Stimulated activated CD4-positive, alpha-beta T cell treated with anti-CD3 and anti-CD28 coated beads, Interleukin-1b, Interleukin-23, amount 100 ng/mL, for 24 hours (primary cell): ENCODE measurements at places on chromosomes 2 and 18.

- DNase-seq = no peak
Observed at GRCh38 chr18:79200546-79201268, 131.5 kb downstream of the ATP9B start.

- DNase-seq = no peak
Observed at GRCh38 chr2:80209458-80209857, 95.1 kb downstream of the LRRTM1 start.

DNA sequence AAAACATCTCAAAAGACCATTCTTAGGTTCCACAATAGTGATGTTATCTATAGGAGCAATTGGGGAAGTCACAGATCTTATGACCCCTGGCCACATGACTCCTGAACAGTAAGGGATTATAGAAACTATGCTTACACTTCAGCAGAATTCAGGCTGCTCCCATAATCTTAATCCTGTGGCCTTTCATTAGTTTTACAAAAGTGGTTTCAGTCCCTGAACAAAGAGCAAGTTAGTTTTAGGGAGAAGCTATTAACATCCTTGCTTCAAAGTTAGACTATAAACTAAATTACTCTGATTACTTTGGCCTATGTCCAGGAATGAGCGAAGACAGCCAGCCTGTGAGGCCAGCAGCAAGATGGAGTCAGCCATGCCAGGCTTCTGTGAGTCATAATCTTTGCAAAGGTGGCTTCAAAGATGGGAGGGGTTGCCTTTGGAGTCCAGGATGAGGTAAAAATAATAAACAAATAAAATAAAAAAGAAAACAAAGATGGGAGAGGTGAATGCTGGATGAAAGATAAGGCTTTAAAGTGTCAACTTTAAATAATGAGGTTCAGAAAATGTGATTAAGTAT lies 168.7 kb upstream of the NDUFV2 start:
- DNase-seq = no peak

- no peak for DNase-seq
Observed at GRCh38 chr2:168050377-168050776, 197.0 kb downstream of the STK39 start.

- DNase-seq = no peak
Observed at GRCh38 chr2:46812361-46813019, 103.1 kb downstream of the MCFD2 start.

DNA sequence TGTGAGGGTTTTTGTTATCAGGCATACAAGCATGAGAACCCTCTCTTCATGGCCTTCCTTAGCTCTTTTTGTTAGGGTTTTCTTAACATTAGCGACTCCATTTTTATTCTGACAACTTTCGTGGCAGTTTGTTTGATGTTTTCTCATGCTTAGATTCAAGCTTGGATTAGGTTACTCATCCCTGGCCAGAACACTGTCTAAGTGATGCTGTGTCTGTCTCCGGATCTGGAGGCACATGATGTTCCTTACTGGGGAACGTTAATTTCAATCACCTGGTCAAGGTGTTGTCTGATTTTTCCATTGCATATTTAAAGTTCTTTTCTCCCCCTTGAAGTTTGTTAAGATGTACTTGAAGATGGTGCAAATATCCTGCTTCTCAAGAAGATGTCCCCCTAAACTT lies 40.7 kb downstream of the DYSF start:
- no peak for DNase-seq

DNA sequence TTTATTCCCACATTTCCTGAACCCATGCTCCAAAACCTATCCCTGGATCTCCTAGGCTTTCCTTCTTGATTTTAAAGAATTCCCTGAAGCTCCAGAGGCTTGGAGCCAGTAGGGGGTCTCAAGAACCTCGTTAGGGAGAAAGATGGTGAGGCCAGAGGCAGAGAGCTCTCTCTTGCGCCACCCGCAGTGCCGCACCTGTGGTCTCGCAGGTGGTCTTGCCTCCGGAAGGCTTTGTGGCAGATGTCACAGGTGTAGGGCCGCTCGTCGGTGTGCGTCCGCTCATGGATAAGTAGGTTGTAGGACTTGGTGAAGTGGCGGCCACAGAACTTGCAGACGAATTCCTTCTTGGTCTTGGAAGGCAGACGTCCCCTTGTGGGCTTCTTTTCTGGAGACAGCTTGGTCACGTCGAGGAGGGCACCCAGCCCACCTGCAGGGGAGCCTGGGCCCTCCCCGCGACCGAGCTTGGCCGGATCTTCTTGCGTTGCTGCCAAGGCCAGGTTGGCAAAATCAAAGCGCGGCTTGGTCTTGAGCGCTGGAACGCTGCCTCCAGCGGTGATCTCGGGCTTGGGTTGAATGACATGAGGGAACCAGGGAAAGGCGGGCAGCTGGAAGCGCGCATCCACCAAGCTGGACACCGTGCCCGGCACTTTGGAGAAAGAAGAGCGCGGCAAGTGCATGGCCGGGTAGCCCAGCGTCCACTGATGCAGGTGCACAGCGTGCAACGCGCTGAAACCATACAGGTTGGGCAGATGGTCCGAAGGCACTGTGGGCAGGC lies 5.3 kb downstream of the OSR1 start:
- no peak for DNase-seq

GRCh38 chr2:127563458-127564428 lies 28.3 kb downstream of the MYO7B start:
- no peak for DNase-seq

DNA sequence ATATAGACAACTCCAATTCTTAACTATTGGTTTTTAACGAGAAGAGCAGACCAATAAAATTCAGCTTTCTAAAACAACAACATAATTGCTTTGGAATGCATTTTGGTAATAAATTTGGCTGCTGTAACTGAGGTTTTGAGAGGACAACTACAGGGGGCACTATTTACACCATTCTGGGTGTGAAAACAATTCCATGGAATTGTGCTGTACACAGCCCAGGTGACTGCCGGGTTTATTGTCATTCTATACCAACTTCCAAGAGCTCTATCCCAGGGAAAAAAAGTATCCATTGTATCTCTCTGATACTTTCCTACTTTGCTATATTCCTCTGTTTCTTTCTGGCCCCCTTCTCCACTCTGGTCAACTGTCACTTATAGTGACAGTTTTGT lies 38.4 kb downstream of the IRS1 start:
- no peak for DNase-seq

DNA sequence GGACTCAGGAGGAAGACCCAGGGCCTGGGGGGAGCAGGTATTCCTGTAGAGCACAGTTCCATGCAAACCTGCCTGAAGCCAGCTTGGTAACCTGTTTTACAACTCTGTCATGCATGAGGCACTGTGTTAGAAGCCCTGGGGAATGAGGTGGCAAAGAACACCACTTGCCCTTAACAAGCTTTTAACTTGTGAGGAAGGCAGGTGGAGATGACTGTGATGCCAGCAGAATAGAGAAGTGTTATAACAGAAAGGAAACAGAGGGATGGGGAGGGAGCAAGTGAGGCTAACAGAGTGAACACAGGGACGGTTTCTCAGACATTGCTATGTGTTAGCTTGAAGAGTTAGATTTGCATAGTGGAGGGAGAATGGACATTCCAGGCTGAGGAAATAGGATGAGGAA lies 11.5 kb upstream of the IL1A start:
- DNase-seq = no peak

DNA sequence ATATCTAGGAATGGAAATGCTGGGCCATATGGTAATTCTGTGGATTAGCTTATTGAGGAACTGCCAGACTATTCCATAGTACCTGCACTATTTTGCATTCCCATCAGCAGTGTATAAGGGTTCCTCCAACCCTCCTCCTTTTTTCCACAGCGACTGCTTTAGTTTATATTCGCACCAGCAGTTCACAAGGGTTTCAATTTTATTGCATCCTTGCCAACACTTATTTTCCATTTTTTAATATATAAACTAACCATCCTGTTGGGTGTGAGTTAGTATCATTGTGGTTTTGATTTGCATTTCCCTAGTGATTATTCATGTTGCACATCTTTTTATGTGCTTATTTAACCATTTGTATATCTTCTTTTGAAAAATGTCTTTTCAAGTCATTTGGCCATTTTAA lies 67.0 kb downstream of the NAT8 start:
- DNase-seq = no peak

DNA sequence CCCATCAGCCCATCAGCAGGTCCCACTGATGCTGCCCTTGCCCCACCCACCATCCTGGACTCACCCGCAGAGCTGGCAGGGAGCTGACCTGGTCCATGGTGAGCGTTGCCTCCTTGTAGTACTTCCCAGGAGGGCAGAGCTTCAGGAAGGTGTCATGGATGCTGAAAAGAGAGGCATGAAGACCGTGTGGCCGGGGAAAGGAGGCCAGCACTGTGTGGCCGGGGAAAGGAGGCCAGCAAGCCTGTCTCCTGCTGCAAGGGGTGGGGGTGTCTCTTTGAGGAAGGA lies 11.9 kb downstream of the CIB4 start:
- no peak for DNase-seq

DNA sequence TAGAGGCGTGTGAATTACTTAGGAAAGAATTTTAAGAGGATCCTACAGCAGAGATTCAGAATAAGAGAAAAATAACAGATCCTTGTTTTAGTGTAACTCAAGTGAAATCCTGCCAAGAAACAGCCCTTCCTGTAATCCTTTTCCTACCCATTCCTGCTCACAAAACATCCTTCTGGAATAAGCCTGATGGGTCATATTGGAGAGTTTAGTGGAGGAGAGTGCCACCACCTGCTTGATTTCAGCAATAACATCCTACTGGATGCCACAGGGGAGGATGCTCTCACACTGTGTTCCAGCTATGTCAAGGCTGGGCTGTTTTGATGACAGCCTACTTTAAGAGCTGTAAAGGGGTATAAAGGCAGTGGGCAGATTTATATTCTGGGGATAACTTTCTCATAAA lies 54.8 kb upstream of the CCDC178 start:
- DNase-seq = no peak

DNA sequence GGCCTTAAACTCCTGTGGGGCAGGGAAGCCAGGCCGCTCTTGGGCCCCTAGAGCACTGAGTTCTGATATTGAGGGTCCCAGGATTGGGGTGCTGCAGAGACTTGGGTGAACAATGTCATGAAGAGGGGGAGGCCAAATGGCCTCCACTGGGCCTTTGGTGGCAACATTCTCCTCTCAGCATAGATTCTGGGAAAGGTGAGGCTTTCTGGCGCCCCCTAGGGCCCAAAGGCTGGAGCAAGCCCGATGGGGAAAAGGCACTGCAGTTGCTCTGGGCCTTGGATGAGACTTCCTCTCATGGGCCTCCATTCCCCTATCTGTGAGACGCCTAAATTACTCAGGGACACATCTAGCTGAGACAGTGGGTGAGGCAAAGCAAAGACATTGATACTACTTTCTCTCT lies 84.8 kb downstream of the ACAA2 start:
- no peak for DNase-seq

DNA sequence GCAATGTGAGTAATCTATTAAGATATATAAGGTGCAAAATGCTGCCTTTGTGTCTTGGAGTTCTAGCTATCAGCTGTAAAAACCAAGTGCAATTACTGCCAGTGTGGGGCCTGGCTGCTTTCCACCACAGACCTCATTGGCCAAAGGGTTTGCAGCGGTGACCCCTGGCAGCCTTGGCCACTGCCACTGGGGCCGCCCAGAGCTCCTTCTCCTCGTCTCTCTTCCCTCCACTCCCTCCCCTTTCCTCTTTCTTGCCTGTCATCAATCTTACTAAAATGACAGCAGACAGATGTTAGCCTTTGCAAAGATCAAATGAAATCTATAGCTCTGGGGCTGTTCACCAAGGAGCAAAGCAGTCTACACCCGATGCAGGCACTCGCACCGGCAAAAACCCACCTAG lies 986.3 kb downstream of the BCL11A start:
- no peak for DNase-seq

- DNase-seq = no peak
Observed at GRCh38 chr18:43049021-43049420, 66.5 kb downstream of the RIT2 start.

DNA sequence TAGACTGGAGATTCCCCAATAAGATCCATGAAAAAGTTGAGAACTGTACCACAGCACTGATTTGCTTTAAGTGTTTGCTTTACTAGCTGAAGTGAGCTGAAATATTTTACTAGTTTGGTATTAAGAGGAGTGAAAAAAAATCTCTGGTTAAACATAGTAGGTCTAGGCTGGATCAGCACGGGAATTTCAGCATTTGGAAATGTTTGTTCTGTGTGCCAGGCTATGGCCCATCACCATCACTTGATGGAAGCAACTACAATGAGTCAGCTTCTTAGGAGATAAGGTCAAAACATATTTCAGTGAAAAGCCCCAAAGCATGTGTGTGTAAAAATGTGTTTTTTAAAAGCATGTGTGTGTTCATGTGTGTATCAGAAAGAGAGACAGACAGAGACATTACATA lies 131.4 kb upstream of the DNMT3A start:
- no peak for DNase-seq

DNA sequence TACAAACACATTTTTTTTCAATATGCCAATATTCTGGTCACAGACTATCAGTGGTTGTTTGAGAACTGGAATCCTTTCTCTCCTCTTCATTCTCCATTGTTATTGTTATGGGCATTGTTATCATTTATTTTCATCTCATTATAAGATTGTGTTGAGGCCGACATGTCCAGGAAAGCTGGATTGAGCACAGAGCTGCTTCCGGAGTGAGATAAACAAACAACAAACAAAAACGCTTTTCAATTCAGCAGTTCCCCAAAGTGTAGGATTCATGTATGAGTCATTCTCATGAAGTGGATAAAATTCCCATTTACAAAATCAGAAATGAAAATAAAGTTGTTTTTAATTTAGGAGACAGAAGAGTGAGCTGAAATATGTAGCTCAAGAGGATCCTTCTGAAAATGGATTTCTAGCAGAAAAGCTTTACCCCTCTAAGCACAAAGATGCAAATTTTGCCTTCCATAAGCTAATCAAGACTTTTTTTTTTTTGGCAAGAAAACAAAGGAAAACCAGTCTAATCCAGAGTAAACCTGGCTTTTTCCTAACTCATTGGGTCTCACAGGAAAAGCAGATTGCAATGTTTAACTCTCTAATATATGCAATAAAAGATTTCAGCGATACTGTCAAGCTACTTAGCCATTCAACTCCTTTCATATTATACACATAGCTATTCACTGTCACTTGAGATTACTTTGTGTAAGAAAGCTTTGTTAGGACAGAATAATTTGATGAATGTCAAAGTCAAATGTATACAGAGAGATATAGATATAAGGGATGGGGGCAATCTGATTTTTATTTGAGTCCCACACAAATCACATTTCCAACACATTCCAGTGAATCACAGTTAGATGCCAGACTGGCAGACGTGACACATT lies 1441.7 kb upstream of the CELF4 start:
- no peak for DNase-seq
